Epithelial cell of esophagus (primary cell): ENCODE measurements at places on chromosomes 5 and 9.

DNA sequence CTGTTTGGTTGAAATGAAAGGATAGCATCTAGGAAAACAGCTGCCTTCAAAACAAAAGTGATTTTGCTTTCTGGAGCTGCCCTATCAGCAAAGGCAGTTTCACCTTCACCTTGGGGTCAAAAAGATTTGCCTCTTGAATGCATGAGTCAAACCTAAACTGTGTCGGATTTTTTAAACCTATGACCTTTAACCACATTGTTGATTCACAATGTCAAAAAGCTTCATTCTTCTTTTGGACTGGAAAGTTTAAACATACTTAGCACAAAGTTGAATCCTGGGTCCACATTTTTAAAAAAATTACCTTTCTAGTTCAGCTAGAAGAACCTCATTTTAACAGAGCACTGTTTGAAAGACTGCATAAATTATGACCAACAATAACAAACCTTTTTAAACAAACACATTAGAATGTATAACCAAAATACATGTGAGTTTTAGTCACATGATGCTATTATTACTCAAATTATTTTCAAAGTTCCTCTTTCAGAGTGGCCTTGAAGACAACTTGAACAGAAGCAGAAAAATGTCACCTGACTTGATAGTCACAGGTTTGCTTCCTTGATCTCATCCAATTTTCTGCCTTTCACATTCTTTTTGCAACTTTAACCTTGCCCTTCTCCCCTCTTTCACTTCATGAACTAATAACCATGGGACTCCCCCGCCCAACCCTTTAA lies 109.7 kb upstream of the LHFPL2 start:
- no peak for DNase-seq

DNA sequence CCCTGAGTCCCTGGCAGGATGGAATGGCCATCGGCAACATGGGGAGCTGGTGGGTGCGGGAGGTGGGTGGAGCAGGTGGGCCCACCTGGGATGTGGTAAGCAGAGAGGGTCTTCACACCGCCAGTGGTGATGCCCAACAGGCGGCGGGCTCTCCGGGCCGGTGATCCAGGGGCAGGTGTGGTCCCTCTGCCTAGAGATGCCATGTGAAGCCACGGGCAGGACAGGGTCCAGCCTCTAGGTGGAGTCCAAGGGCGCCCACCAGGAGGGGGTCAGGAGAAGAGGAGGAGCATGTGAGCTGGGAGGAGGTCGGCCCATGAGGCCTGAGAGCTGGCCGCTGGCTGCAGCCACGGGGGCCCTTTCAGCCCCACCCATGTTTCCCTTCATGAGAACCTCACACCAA lies 221.1 kb downstream of the FANCC start:
- DNase-seq, result no peak

DNA sequence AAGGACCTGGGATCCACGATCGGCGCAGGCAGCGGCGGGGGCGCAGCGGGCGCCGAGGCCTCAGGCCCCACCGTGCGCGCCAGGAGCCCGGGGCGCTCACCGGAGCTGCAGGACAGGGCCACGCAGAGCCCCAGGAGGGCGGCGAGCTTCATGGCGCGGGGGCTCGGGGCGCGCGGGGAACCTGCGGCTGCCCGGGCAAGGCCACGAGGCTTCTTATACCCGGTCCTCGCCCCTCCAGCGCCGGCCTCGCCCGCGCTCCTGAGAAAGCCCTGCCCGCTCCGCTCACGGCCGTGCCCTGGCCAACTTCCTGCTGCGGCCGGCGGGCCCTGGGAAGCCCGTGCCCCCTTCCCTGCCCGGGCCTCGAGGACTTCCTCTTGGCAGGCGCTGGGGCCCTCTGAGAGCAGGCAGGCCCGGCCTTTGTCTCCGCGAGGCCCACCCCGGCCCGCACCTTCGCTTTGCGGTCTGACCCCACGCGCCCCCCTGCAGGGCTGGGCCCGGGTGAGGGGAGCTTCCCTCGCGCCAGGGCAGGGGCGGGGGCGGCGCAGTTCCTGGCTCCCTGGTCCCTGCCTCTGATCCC lies at the start of gene SCGB3A1:
Gene SCGB3A1, minus strand, starts transcription at position 189 of the 577 bp plus-strand sequence. Its CDS starts 37 bp downstream, at position 152.
- no peak for DNase-seq

DNA sequence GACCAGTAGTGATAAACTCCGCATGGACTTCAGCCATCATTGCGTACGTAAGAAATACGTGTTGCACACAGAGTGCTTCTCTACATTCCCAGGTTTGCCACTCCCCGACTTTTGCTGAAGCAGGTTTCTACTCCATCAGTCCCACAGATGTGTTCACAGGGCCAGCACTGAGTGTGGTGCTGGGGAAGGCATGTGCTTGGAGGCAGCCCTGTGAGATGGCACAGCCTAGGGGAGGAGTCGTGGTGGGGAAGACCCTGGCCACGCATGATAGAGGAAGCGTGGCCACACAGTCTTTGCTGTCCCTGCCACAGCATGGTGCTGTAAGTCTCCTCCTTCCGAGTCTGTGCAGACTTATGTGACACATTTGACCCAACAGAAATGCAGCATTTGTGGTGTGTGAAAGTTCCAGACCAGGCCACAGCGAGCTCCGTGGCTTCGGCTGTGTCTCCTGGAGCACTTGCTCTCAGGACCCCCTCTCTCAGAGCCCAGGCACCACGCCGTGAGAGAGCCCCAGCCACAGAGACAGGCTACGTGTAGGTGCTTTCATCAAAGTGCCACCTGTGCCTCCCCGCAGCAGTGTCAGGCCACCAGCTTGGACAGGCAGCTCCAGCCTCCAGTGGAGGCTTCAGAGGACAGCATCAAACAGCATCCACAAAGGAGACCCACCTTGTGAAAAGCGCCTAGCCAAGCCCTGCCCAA lies 197.8 kb downstream of the AUH start:
- DNase-seq, result no peak

- peak; percentile 93 for DNase-seq
These were observed 89.3 kb upstream of the DMRT1 start for GRCh38 chr9:752201-752600.
